ENCODE measurements at places on chromosomes 16 and 17.

- no peak for DNase-seq
These were observed 24.8 kb upstream of the SLC25A19 start for GRCh38 chr17:75313941-75314551.

- no peak for DNase-seq
These were observed 24.8 kb upstream of the ANKRD40CL start for GRCh38 chr17:50792132-50792531.

GRCh38 chr16:55411231-55411630 is 67.8 kb upstream of the MMP2 start:
- no peak for DNase-seq

DNA sequence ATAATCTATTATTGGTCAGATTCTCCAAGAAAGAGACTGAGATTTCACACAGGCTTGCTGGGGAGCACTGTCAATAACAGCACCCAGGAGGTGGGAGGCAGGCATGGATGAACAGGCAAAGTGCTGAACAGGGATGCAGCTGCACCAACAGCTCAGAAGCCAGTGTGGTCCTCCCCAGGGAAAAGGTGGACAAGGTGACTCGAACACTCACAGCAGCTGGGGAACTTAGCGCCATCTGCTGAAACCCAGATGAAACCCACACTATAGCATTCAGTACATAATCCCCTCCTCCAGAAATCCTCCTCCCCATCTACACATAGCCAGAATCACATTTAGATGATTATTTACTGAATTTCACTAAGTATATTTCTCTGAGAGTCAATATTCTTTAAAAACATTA is 255.2 kb upstream of the WSB1 start:
- no peak for DNase-seq

DNA sequence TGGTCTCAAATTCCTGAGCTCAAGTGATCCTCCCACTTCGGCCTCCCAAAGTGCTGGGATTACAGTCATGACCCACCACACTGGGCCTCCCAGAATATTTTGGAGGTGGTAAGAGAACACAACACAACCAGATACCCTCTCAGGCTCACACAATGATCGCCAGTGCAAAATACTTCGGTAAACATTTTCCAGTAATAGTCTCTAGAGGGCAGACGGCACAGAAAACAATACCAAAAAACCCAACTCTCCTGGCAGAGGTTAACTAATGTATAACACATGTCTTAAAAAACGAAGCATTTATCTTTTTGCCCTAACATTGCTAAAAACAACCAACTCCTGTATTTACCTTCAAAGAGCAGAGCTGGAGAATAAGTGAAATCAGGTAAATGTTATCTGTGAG is 10.5 kb downstream of the NUFIP2 start:
- DNase-seq, result no peak

- DNase-seq, result no peak
These were observed 46.3 kb downstream of the CYB5D2 start for GRCh38 chr17:4189280-4189679.

DNA sequence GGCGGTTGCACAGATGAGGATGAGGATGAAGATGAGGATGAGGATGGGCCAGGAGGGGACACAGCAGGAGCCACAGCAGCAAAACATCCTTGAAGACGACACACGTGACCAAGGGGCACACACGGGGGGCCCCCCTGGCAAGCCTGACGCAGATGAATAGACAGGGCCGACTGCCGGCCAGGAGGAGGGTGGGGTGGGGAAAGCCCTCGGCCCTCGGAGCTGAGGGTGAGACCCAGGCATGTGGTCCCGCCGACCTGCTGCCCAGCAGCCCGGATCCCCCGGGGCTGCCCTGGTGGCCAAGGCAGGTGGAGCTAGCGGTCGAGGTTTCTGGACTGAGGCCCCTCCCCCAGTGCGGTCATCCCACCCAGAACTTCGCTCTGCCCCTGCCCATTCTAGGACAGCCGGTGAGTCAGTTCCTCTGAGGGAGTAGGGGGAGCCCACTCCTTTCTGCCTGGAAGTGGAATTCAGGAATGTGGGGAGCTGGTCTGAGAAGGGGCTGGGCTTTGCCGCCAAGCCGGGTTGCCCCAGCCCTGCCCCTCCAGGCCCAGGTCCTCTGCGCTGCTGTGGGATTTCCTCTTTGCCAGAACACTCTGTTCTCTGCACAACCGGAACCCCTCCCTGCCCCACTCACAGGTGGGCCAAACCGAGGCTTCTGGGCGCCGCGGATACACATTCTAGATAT is 9.9 kb downstream of the CYGB start:
- no peak for DNase-seq

DNA sequence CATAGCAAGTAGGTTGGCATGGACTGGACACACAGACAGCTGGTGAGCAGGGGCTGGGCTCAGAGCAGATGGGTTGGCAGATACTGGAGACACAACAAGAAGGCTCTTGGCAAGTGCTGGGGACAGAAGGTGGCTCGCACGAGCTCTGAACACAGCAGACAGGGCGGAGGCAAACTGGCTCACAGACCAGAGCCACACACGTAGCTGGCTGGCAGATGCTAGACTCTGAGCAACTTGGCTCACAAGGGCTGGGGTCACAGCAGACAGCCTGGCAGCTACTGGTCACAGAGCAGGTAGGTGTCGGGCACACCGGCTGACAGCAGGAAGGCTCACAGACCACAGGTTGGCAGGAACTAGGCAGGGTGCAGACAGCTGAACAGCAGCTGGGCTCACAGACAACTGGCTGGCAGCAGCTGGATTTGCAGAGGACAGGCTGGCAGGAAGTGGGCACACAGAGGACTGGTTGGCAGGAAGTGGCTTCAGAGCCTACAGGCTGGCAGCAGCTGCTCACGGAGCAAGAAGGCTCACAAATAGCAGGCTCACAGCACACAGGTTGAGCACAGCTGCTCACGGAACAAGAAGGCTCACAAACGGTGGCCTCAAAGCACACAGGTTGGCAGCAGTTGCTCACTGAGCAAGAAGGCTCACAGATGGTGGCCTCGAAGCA is 725 bp downstream of the KRTAP16-1 start:
- no peak for DNase-seq

DNA sequence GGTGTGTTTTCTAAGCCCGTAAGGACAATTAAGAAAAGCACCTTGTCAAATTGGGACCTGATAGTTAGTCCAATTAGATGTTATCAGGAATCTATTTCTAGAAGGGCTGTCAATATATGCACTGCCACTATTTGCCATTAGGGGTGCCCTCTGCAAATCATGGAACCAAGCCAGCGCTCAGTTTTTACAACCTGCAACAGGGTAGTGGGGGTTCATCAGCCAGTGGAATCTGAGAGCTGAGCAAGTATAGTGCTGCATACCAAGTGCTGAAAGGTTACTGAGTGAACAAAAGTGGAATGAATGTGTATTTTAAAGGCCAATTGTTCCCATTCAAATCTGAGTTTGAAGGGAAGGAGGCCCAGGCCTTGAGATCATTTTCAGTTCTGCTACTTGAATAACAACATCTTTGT is 10.4 kb downstream of the PRR11 start:
- DNase-seq, result no peak

- no peak for DNase-seq
These were observed 9.5 kb downstream of the CAVIN1 start for GRCh38 chr17:42413464-42414040.

DNA sequence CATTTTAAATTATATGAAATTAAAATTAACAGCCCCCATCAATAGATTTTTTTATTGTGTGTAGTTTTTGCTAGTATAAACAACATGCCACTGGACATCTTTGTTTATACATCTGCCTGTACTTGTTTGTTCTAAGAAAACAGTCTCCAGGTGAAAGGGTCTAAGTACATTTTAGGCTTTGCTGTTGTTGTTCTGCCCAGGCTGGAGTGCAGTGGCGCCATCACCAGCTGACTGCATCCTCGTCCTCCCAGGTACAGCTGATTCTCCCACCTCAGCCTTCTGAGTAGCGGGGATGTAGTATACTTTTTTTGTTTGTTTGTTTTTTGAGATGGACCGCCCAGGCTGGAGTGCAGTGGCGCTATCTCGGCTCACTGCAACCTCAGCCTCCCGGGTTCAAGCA is 25.5 kb downstream of the C17orf58 start:
- no peak for DNase-seq

DNA sequence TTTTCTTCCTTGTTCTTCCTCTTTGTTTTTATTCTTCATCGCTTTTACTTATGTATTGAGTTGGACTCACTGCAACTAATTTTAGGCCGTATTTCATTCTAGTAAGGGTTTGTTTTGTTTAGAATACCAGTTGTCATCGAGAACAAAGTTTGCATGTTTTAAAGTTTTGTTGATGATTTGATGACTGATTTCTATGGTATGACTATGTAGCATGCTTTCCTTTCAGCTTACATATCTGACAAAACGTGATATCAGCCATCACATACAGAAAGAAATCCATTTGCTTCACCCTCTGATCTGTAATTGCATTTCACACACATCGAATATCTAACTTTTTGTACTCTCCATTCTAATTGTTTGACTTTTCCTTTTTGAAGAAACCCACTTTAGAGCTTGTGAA is 4.0 kb downstream of the PRKCA start:
- DNase-seq, result no peak

GRCh38 chr16:71356051-71356740 is 2.3 kb upstream of the CALB2 start:
- DNase-seq, result no peak

DNA sequence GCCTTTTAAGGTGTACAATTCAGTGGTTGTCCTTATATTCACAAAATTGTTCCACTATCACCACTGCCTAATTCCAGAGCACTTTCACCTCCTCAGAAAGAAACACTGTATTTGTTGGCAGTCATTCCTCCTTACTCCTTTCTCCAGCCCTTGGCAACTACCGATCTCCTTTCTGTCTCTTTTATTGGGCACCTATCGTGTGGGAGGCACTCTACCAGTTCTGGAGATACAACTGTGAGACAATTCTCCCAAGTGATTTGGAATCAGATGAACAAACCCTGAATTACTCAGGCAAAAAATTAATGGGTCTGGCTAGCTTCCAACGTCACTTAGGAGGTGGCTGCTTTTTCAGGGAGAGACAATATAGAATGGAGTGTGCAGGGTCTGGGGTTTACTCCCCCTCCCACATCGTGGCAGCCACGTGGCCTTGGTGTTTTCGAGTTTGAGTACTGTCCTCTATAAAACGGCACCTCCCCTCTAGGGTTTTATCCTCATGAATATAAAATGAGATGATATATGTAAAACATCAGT is 63.9 kb downstream of the SHISA9 start:
- no peak for DNase-seq

DNA sequence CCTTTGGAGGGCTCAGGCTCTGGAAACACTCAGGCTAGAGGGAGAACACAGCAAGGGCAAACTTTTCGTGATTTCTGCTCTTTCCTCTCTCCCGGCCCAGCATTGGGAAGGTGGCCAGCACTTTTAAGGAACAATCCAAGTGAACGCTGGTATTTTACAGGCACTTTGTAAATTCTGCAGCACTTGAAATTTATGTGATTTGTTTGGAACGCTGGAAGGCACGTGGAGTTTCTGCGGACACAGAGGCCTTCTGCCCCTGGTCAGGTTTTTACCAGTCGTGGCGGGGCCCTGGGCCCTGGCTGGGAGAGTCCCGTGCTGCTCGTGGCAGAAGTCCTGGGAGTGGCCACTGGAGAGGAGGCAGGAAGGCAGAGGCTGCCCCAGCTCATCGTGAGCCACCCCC is 188.6 kb downstream of the ENGASE start:
- DNase-seq, result no peak

GRCh38 chr17:40445751-40446468 is 2.7 kb downstream of the IGFBP4 start:
- no peak for DNase-seq

GRCh38 chr16:50363656-50364055 is 5.1 kb downstream of the BRD7 start:
- no peak for DNase-seq

DNA sequence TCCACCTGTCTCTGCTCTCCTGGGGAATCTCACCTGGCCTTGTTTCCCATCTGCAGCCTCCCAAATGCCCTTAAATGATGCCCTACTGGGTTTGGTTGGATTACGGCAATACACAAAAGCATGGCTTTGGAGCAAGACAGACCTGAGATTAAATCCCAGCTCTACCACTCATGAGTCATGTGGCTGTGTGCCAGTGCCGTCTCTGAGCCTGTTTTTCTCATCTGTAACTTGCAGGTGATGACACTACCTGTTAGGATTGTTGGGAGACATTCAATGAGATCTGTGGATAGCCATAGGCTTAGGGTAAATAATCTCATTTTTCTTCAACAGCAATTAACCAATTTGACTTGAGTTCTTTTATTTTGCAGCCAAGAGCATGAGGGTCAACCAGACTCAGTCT is 240.3 kb downstream of the MAF start:
- DNase-seq, result peak; percentile 11
